ENCODE measurements at places on chromosomes 16 and 17.

- DNase-seq = peak; percentile 68
Measured at GRCh38 chr16:9159839-9160550, 68.6 kb downstream of the HAPSTR1 start.

GRCh38 chr17:76384222-76384986 lies at the start of gene SPHK1:
Gene SPHK1 (plus strand): TSS chr17:76384609. CDS start chr17:76385645, 1,036 bp downstream.
- peak; percentile 33 for DNase-seq

DNA sequence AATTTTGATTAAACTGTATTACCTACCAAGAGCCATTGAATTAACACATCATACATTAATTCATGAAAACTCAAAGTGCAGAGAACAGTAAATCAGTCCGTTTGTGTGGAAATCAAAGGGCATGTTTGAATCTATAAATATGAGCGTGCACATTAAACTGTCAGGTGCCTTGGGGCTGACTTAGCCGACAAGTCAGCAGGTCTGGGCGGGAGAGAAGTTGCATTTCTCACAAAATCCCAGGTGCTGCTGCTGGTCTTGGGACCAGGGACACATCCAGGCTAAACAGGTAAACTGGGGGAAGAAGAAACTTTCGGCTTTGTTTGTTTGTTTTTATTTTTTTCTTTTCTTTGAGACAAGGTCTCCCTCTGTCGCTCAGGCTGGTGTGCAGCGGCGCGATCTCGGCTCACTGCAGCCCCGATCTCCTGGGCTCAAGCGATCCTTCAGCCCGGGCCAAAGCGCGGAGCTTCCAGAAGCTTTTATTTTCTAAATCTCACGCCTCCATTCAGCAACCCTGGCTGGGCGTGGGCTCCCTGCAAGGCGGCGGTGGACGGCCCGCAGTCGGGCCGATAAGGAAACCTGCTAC lies 213.9 kb downstream of the MRTFB start:
- no peak for DNase-seq

DNA sequence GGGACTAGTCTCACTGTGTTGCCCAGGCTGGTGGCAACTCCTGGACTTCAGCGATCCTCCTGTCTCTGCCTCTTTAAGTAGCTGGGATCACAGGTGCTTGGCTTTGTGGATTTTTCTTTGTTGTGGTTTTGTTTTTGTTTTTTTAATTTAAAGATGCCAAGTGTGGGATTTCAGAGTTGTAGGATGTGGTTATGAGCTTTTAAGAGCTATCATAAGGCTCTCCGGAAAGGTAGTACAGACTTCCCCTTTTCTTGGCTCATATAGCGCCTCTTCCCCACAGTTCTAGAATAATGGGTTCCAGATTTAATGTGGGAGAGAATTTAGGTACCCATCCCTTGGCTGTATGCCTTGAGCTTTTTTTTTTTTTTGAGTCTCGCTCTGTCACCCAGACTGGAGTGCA lies 17.1 kb downstream of the AKAP1 start:
- DNase-seq = peak; percentile 46

- DNase-seq = no peak
Measured at GRCh38 chr16:56067406-56067805, 123.9 kb upstream of the GNAO1 start.

DNA sequence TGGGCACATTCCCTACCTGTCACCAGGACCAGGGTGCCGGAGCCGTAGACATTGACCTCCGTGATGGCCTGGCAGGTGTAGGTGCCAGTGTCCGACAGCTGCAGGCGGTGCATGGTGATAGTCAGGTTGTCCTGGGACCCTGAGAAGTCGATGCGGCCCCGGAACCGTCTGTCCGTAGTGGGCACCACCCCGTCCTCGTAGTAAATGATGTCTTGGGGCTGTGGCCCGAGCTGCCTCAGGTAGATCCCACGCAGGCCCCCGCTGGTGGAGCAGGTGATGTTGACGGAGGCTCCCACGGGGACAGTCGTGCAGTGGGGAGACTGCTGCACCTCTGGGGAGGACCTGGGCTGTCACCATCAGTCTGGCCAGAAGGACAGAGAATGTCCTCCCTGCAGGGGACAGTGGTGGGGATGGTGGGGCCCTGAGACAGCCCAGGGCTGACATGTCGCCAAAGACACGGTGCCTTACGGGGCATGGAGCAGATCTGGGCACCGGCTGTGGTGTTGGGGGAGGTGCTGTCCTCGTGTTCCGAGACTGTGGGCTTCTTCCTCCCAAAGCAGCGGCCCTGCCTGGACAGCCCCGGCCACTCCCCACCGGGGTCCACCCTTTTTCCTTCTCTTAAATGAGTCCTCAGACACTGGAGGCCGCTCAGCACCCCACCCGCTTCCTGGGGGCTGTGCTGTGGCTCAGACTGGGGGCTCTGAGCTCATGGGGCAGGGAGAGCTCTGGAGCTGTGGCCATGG lies 586 bp downstream of the CD7 start:
- DNase-seq = no peak

- DNase-seq = no peak
Measured at GRCh38 chr16:89132194-89133005, 38.7 kb downstream of the ACSF3 start.

DNA sequence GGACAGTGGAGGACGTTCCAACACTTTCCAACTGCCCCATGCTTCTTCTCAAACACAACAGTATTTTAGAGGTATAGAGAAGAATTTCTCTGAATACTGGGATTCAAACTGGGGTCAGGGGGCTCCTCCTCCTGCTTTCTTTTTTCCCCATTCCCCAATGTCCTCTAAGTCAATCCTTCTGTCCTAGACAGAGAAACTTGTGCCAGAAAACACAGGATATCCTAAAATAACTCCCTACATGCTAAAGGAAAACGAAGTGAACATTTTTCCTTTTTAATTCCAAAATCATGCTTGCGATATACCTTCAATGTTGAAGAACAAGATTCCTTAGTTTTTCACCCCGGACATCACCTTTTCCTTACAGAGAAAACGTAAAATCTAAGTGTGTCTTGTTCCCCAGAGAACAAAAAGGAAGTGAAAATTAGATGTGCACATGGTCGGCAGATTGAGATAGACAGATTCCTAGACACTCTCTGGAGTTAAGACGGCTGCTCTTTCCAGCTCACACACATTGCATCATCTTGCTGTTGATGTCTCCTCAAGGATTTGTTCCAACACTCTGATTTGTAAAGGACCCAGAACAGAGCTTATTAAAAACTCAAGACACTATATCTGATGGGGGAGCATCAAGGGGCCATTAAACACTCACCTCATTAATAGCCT lies 228.2 kb downstream of the GRIN2A start:
- DNase-seq = no peak

DNA sequence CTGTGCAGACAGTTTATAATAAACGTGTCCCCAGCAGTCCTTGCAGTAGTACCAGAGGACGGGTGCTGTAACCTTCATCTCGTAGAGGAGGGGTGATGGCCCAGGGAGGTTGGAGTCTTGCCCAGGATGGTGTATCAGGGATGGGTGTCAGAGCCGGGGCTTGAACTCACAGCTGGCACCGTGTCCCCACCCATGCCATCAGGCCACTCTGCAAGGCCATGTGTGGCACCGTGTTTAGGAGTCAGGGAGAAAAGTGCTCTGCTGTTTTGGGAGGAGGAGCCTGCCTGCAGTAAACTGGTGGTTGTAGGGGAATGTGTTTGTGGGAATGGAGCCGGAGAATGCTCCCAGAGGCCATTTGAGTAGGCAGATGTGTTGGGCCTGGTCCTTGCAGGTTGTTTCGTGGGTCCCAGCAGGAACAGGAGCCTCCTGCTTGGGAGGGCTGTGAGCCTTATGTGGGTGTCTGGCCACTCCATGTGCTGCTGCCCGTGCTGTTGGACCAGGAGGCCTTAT lies 1.7 kb downstream of the ADORA2B start:
- no peak for DNase-seq

GRCh38 chr17:44850025-44850424 lies 2.3 kb downstream of the HIGD1B start:
- DNase-seq = no peak

- no peak for DNase-seq
Measured at GRCh38 chr16:23711785-23712184, 1.2 kb downstream of the ERN2 start.

DNA sequence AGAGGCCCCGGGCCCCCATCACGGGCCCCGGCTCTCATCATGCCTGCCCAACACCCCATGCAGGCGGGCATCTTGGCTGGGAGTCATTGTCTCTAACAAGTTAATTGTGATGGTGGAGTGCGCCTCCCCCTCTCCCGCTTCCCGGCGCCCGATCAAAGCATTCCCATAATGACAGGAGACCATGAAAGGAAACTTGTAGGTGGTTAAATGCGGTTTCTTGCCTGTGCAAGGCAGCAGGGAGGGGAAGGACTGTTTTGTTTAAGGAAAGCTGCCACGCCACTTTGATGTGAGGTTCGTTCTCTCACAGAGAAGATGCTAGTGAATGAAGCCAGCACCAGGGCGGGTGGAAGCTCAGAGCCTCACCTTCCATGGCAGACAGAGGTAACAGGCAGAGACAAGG lies 45.4 kb downstream of the C16orf78 start:
- no peak for DNase-seq

- no peak for DNase-seq
Measured at GRCh38 chr16:7344830-7345780, 12.5 kb downstream of the RBFOX1 start.

DNA sequence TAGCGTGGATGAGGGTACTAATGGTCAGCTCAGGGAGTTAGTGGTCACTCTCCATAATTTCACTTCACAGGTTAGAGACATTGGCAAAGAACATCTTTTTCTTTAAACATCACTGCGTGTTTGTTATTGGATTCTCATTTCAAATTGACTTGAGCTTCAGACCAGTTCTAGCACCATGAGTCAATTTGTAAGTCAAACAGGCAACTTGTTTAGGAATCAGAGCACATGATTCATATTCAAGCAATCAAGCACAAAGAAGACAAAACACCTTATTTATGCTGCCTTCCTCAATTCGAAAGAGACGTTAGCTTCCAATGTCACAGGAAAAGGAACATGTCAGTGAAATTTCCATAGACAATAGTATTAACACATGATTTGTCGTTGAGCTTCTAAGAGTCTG lies 62.3 kb downstream of the HS3ST3A1 start:
- DNase-seq = no peak

- DNase-seq = peak; percentile 92
Measured at GRCh38 chr17:42623732-42624596, 14.5 kb downstream of the TUBG1 start.

DNA sequence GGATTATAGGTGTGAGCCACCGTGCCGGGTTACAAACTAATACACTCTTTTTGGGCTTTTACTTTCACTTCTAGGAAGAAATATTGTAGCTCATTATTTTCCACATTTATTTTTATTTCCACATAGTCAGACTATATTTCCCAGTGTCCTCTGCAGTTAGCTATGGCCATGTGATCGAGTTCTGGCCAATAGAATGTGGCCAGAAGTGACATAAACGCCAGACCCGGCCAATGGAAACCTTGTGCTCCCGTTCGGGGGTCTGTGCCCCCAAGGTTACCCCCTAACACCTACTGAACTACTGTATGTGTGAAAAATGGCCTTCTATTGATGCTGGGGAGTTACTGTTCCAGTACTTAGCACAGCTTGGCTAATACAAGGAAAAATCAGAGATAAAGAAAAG lies 13.2 kb upstream of the RPTOR start:
- DNase-seq = no peak

DNA sequence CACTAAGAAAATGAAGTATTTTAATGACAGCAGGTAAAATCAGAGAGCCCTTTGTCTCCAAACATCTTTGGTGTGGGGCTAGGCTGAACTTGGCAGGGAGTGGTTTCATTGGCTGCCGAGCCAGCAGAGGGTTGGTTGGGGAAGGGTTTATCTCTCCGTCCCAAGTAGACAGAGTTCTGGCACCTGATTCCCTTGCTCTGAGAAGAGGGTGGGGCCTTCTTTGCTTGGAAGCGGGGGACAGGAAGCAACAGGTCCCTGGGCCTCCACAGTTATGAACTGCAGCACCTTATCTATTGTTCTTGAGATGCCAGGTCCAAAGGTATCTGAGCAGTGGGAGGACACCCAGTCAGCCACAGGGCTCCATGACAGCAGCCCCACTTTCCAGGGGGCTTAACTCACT lies 12.3 kb upstream of the CDH1 start:
- DNase-seq = no peak

GRCh38 chr17:34354637-34355036 lies 1.6 kb upstream of the CCL13 start:
- DNase-seq = no peak

DNA sequence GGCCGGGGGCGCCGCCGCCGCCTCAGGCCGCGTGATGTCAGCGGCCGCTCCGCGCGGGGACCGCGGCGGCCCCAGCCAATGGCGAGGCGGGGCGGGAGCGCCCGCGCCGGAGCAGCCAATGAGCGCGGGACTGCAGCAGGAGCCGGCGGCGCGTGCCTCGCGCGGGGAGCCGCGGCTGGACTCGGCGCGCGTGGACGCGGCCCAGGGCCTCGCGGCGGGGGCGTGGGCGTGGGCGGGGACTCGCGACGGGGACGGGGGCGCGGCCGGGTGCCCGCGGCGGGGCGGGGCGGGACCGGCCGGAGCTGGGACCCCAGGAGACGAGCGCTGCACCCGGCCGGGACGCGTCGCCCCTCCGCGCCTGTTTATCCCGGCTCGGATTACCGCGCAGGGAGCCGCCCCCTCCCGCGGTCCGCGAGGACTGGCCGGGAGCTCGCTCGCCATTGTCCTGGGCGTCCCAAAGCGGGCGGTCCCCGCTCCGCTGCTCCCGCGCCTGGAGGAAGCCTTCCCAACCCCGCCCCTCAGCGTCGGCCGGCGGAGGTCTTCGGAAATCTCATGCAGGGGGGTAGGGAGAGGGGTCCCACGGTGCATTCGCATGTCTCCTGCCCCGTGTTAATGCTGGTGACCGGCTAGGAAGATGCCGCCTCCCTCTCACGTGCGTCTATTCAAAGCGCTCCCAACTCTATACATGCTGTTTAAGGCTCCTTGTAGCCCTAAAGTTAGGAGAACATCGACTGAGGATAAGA lies at the start of gene RNF157:
Gene RNF157, minus strand, starts transcription at position 33 of the 743 bp plus-strand sequence. CDS start 253 bp downstream, outside the sequence.
- peak; percentile 25 for DNase-seq

DNA sequence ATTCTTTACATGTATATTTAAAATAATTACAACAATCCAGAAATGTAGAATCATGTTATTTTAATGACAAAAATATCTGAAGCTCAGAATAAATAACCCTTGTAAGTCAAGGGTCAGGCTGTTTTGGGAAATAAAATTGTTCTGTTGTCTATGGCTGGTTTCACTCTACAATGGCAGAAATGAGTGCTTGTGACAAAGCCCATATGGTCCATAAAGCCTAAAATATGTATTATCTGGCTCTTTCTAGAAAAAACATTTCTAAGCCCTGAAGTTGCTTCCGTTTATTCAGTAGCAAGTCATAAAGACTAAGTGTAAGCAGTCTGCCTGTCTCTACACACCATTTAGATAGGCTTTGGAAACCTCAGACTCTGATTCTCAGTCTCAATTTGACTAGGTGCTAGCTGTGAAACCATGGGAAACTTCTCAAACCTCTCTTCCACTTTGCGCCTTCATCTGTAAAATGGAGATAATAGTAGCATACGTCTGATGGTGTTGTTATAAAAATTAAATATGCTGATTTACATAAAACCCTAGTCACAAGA lies 365.7 kb upstream of the CA10 start:
- no peak for DNase-seq

GRCh38 chr16:81560979-81561657 lies 116.5 kb downstream of the CMIP start:
- no peak for DNase-seq
